ENCODE measurements at places on chromosomes 7 and 10.

DNA sequence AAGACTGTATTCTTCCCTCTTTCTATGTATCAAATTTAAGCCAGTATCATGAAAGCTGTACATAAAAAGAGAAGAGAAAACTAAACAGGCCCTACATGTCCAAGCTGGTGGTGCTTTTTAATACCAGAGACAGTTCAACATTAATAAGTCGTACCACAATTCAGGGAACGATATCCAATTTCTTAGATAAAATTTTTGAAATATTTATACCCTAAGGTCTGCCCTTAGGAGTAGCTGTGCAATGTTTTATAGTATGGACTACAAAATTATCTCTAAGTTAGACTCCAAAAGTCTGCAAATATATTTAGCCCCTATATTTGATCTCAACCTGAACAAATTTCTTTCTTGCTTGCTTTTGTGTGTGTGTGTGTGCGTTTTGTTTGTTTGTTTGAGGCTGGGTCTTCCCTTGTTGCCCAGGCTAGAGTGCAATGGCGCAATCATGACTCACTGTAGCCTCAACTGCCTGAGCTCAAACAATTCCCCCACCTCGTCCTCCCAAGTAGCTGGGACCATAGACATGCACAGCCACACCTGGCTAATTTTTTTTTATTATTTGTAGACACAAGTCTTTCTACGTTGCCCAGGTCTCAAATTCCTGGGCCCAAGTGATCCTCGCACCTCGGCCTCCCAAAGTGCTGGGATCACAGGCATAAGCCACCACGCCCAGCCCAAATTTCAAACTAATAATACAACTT lies 13.2 kb downstream of the ARHGAP19 start:
- no peak for DNase-seq

GRCh38 chr7:47402941-47403866 lies 178.7 kb downstream of the TNS3 start:
- no peak for DNase-seq

DNA sequence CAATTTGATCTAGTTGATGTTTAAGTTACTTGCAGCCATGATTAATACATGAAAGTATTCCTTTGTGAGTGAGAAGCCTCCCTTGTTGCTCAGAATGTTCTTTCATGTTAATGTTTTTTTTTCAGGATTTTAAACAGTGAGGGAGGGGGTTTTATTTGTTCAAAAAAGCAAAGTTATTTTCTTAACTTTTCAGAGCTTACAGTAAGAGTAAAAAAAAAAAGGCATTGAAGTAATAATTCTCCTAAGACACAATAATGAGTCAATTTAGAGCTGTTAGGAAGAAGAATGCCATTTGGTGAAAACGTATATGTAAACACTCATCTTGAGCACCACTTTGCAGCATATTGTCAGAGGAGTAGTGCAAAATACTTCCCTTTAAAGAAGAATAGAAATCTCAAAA lies 105.8 kb downstream of the SEMA3A start:
- DNase-seq = no peak

DNA sequence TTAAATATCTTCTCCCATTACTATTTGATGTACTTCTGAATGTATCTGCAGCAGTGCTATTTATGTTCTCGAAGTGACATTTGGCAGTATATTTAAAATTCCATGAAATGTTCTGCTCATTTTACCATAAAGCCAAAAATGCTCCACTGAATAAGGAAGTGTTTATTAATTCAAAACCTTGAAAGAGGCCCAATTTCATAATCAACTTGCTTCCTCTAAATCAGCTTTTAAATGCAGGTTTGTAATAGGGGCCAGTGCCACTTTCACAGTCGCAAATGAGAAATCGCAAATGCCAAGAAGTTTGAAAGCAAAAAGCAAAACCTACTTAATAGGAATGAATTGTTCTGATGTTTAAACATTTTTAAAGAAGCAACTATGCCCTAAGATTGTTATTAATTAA lies 11.4 kb downstream of the NHLRC2 start:
- DNase-seq = no peak

- no peak for DNase-seq
Observed at GRCh38 chr7:29623973-29624372, 60.3 kb downstream of the PRR15 start.

DNA sequence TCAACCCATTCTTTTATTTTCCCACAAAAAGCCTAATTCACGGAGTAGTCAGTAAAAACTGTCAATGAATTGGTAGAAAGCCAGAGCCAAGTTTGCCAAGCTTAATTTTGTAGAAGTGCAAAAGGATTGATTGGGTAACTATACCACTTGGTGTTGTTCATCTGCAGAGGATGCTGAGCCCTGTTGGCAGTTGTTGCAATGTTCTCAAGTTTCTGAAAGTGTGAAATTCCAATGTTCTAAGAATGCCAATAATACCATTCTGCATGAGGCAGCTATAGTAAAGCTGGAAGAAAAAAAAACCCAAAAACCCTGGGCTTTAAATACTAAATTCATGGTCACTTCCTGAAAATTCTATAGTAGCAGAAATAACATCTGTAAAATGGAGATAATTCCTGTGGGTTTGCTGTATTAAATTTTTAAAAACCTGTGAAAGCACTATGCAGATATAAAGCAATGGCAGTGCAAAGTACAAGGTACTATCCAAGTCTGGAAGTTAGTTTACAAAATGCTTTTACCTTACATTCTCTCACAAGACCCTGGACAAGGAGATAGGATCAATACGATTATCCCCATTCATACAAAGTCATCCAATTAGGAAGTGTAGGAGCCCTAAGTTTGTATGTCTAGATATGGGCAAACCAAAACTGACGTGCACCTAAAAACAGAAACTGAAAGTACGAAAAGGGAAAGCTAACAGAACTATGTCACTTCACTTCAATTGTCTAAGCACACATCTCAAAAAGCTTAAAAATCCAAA lies 6.0 kb upstream of the PON1 start:
- DNase-seq = no peak

DNA sequence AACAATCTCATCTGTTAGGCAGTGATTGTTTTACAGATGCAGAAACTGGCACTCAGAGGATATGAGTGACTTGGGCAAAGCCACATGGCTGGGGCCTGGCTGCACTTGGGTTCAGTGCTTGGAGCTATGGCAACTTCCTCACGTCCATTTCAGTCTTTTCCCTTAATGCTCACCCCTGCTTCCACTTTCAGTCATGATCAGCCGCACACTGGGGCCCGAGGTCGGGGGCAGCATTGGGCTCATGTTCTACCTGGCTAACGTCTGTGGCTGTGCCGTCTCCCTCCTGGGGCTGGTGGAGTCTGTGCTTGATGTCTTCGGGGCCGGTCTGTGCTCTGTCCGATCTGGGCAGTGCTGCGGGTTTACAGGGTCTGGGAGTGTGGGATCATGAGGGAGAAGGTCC lies 3.0 kb downstream of the SLC12A9 start:
- no peak for DNase-seq

GRCh38 chr10:50909334-50910014 lies 24.0 kb upstream of the A1CF start:
- DNase-seq = no peak

GRCh38 chr7:136874393-136875032 lies 6.1 kb downstream of the CHRM2 start:
- no peak for DNase-seq

DNA sequence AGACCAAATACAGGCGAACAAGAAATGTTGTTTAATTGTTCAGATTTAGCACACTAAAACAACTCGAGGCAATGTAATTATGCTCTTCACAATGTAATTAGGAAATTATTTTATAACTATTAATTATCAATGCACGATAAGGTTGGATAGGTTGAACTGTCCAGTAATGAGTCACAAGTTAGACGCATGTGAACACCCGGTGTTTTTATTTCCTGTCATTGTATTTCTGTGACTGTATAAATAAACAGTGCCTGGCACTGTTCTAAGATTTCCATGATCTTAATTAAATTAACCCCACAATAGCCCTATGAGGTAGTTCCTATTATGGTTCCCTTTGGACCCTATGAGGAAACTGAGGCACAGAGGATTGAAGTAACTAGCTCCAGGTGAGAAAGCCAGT lies 26.2 kb downstream of the C10orf105 start:
- DNase-seq = no peak

DNA sequence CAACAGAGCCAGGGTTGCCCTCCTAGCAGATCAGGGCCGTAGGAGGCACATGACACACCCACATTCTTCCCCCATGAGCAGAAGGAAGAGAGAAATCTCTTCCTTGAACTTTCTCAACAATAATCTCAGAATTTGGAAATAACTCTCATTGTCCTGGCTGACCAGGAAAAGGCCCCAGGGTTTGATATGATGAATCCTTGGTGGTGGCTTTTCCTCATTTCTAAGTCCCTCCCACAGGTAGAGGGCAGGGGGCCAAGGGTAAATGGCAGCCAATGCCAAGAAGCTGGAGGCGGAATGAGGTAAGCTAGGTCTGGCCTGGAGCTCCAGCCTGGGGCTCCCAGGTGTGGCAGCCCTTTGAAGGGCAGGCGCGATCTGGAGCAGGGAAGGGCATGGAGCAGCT lies 67.8 kb downstream of the GRB10 start:
- DNase-seq = no peak

GRCh38 chr7:86645676-86646276 lies 2.1 kb downstream of the GRM3 start:
- no peak for DNase-seq

DNA sequence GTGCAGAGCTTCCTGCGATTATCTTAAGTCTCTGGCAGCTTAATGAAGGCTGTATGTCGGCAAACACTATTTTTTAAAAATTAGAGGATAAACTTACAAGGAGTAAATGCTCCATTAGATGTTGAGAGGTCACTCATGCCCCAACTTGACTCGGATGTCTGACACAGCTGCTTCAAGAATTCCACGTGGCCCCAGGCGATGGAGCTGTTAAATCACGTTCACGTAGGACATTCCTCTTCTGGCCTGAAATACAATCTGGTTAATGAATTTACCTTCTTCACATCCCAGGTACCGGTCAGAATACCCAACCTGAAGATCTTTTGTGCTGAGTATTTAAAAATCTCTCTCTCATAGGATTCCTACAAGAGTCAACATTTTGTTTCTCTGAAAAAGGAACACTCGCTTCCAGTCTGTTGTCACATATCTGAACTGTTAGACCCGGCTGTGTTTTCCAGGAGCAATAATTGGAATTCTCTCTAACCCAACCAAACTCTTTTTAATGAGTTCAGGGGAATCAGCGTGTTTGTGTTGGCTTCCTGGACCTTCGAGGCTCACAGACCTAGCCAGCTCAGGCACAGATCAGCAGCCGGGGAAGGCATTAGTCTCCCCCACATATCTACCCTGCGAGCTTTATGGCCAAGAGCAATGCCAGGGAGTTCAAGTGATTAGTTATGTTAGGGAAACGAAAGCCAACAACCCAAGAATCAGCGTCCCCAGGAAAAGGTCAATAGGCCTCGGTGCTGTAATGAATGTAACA lies 284.9 kb downstream of the FGFR2 start:
- DNase-seq = no peak

GRCh38 chr10:103155471-103156085 lies 37.5 kb downstream of the NT5C2 start:
- DNase-seq = no peak

- DNase-seq = no peak
Observed at GRCh38 chr7:42997611-42998010, 65.4 kb downstream of the MRPL32 start.

DNA sequence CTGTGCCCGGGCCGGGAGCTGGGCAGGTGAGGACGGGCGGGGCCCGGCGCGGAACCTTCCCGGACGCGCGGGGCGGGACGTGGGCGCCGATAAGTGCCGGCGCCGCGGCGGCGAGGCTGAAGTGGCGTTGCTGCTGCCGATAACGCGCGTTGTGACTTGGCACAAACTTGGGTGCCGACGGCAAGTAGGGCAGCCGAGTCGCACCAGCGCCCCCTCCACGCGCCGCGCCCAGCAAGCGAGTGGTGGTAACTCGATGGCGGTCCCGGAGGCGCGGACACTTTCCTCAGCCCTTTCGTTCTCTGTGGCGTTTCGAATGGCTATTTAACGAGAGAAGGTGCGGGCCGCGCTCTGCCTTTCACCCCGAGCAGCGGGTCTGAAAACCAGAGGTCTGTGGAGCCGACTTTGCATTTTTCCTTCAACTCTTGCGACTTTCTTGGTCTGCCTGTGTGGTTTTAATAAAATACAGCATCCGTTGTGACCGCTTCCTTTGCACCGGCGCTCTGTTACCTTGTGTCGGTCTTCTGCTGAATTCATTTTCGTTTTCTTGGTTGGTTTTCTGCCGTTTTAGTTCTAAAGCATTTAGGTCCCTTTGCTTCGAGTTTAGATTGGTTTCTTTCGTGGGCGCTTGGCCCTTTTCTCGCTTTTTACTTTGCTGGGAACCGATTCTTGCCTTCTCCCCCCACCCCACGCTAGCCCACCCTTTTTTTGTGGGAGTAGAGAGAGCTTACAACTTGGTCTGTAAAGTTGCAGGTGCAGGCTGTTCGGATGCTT lies 701 bp downstream of the STK17A start:
- no peak for DNase-seq

- DNase-seq = no peak
Observed at GRCh38 chr7:157896774-157897555, 560.2 kb downstream of the DNAJB6 start.

DNA sequence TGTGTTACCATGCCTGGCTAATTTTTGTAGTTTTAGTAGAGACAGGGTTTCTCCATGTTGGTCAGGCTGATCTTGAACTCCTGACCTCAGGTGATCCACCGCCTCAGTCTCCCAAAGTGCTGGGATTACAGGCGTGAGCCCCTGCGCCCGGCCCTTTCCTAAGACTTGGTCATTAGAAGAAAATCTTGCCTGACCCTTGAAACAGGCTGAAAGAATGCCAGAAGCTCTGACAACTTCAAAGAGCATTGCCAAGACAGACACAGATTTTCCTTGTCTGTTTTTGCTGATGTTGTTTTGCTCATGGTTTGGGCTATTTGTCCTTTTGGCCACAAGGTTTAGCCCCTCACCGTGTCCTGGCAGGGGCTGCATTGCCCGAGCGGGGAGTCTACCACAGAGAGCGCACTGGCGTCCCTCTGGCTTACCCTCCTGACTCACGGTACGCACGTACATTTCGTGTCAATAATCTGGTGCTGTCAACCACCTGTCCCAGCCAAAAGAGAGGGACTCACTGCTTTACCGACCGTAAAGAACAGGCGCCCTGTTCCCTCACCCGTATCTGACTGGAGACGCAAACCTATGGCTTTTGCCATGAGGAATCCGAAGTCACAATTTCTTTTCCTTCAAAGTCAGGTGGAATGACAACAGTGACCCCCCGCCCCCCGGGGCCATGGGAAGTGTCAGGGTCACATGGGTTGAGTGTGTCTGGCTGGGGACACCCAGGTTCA lies 10.1 kb upstream of the INPP5A start:
- DNase-seq = no peak

All from brain pericyte (primary cell).